ENCODE measurements at places on chromosomes 7 and 10.

DNA sequence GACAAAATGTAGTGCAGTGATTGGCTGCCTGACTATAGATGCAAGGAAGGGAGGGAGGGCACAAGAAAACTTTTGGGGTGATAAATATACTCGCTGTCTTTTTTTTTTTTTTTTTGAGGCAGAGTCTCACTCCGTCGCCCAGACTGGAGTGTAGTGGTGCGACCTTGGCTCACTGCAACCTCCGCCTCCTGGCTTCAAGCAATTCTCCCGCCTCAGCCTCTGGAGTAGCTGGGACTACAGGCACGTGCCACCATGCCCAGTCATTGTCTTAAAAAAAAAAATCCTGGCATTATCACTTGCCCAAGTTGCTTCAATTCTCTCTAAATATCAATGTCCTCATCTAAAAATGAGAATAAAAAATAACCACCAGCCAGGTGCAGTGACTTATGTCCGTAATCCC, 7.6 kb upstream of the FZD9 start:
- DNase-seq = no peak

DNA sequence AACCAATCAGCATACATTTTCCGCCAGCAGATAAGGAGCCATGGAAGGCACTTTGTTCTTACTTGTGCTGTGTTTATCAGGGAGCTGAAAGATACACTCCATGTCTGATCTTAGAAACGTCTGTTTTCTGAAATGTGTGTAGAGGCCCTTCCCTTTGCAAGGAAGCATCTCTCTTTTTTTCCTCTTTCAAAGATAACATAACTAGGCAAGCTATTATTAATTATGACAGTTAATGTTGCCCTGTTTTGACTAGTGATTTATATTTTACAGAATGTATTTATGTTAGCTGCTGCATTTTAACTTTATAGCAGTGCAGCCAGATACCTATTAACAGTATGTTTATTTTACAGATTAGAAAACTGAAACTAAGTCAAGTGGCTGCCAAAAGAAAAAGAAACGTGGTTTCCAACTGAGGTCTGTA, 683.2 kb upstream of the IGFBP3 start:
- DNase-seq = no peak

DNA sequence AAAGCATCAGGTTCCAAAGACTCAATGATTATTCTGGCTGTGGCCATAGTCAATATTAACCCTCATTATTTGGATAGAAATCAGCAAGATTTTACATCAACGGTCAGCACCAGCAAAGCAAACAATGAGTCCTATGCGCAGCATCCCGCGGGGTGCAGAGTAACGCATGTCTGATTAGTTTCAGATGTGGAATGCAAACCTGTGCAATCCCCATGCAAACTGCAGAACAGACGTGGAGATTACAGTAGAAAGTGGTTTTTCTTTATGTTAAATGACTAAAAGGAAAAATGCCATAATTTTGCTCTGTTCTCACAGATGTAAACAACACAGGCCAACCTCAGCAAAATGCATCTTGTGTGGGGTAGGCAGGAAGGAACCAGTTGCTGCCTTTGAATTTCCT, 258.1 kb upstream of the GRB10 start:
- DNase-seq = no peak

GRCh38 chr10:4527281-4527970, 298.6 kb upstream of the AKR1E2 start:
- DNase-seq = no peak

- DNase-seq = no peak
These were observed 107.9 kb downstream of the PPP1R17 start for GRCh38 chr7:31794851-31795344.

- DNase-seq = no peak
These were observed 123.9 kb upstream of the FAM171A1 start for GRCh38 chr10:15494850-15495506.

GRCh38 chr7:25495342-25496250, 267.3 kb upstream of the NPVF start:
- no peak for DNase-seq

DNA sequence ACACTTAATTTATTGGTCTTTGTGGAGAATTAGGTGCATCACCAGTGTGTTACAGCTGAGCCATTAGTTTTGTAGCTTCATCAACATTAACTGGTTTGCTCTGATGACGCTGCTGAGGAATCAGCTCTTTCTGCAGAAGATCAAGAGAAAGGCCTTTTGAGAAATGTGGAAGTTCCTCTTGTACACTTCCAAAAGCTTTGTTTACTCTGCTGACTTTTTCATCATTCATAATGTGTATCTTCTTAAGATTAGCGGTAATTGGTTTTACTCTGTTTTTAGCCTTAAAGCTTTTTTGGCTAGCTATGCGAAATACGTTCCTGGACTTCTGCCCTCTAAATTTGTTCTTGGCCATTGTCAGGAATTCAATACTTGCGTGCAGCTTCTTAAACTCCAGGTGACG, 8.2 kb upstream of the PHYH start:
- DNase-seq = no peak

DNA sequence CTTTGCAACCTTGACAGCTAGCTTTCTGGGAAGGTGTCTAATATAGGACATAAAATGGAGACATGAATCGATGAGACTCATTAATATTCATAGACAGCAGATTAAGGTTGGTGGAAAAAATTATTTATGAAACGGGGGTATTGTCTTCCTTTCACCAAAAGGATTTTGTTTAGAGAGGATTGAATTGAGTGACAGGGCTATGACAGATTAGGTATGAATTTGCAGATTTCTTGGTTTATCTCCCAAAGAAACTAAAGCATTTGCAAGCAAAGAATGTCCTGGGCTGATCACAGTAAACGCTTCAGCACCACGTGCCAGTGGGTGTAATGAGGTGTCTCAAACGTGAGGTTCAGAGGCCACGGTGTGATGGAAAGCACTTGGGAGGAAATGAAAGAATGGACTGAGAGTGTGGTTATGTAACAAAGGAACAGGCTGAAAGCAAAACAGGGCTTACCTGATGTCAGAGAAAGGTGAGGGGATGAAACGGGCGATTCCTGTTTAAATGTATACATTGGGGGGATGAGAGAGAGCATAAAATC, 329.2 kb upstream of the NPVF start:
- no peak for DNase-seq

DNA sequence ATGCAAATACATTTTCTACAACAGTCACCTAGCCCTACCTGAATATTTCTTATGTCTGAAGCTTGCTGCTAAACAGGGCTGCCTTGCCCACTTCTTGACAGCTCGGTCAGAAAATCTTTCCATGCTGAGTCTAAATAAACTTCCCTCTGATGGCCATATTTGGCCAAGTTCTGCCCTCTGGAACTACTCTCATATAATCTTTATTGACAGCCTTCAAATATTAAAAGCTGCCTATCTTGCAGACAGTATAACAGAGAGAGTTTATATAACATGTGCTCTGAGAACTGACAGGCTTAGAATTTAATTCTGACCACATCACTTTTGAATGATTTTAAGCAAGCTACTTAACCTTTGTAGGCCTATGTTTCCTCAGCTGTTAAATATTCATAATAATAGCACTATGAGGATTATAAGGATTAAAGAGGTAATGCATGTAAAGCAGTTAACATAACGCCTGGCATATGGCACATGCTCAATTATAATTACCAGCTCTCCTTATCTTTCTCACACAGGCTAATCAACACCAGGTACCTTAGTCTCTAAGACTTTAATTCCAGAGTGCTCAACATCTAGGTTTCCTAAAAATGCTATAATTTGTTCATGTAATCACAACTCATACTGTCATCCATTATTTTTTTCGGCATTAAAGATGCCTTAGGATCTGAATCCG, 334.1 kb downstream of the HPSE2 start:
- DNase-seq = no peak

DNA sequence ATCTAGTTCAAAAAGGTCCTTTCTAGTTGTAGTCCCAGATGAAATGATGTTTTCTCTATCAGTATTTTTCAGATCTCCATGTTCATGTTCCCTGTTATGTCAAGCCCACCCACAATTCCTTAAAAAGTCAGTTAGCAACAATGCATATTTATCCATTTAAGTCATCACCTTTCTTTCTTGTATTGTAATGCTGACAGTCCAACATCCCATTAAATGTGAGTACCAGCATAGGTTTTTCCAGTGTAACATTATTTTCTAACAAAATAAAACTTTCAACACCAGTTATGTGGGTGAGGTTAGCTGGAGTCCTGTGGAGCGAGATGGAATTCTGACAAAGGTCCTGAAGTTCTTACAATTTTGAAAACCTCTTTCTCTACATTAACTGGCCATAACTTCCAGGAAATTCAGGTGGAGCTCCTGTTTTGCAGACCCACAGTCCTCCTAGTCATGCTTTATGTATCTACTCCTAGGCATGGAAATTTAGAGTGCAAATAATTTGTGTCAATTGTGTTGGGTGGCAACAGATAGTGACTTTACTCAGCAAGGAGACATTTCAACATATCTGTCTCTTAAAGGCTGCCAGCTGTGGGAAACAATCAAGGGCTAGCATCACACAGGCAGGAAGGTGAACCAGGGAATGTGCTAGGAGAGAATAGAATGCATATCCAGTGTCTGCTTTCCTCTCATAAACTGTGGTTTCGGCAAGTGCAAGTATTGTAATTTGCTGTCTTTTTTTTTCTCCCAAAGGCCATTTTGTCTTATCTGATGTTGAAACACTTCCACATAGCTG, 162.6 kb downstream of the MTERF1 start:
- no peak for DNase-seq

- no peak for DNase-seq
These were observed 186.1 kb upstream of the ZWINT start for GRCh38 chr10:56547163-56547562.

DNA sequence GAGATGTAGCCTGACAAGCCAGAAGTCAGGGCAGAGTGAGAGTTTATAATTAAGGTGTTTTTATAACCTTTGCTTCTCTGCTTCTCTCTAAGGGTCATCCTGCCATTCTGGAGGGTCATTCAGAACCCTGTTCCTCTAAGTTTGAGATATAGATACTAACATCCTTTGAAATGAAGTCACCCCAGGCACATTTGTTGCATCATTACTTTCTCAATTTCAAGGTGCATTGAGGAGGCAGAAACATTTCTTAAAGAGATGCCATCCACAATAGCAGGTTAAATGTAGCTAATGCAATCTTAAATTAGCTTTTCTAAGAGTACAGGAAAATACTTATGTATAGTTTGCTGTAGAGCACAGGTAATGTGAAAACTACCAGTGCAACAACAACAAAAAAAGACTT, 106.4 kb downstream of the LRRC4 start:
- no peak for DNase-seq

- DNase-seq = no peak
These were observed 31.4 kb downstream of the POR start for GRCh38 chr7:75946207-75946855.

DNA sequence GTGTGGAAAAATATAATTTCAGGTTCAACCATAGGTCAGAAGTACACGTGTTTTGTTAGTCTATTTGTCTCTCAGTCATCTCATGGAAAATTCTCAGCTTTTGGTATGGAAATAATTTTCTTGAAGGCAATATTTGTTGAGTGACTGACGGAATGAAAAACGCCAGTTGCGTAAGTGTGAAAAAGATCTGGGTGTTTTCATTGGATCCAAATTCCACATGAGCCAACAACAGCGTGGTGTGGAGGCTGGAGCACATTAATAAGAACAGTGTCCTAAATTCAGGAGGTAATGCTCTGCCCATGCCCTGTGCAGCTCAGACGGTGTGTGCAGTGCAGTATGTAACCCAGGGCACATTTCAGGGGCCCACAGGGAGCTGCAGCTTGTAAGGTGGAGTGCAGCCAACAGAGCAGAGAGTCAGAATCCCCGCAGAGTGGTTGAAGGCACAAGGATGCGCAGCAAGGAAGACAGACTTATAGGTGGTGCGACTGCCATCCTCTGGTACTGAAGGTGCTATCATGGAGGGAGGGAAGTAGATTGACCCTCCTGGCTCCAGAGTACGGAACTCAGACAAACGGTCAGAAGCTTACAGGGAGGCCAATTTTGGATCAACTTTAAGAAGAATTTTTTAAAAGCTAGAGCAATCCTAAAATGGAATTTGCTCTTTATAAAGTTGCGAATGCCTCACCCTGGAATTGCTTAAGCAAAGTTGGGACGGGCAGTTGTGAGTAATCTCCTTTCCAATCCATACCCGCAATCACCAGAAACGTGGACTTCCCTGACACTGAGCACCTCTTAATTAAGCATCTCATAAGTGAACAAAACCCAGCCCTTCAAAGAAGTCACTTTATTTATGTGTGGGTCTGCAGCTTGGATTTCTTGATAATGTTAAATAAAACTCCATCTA, 38.0 kb downstream of the EGFR start:
- DNase-seq = no peak

DNA sequence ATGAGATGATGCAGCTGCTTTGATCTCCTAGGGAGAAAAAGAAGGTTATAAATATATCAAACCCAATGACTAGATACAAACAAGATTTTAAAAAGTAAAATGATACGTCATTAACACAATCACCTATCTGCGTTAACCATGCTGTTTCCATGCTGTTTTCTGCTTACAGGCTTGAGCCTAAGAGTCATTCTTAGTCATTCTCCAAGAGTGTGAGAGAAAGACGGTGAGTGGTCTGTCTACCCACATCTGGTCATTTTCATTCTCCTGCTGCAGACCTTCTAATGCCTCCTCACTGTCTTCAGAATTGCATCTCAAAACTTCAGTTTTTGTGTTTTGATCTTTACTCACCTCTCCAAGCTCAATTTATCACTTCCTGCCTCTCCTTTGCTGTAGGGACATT, 98.0 kb upstream of the ELMO1 start:
- DNase-seq = no peak

- DNase-seq = no peak
These were observed 27.8 kb upstream of the MRPS33 start for GRCh38 chr7:141042222-141043193.

DNA sequence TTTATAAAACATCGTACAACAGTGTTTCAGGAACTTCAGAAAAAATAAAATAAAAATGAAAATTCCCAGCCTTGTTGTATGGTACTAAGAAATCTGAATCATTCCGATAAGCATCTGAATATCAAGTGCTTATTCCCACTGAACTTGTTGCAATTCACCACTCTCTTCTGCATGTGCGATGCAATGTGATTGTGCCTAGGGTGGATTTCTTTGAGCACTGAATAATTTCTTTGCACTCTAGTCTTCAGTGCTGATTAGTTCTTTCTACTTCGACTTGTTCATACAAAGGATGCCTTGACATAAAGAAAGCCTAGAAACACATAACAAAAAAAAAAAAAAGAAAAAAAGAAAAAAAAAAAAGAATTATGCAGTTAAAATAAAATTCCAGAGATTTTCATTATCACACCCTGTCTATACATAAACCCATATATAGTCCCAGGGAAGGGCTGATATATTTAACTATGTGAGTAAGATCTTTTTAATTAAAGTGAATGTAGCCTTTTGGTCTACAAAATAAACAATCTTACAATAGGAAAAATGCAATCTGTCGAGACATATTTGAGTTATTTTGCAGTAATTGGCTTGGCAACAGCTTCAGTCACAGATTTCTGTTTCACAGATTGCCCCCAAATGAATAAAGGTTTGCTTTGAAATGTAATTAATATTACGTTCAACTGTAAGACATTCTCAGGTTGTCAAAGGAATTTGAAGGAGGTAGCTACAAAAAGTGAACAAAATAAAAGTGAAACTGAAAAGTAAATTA, 1118.9 kb upstream of the CELF2 start:
- DNase-seq = no peak

- DNase-seq = no peak
These were observed 172.5 kb downstream of the SORCS1 start for GRCh38 chr10:106992055-106992454.

Measured in T follicular helper cell (primary cell).